ENCODE measurements at places on chromosomes 5 and 9.

GRCh38 chr9:38683336-38683735 is 36.6 kb downstream of the FAM240B start:
- DNase-seq: no peak

- no peak for DNase-seq
Observed at GRCh38 chr5:36948041-36948440, 71.5 kb downstream of the NIPBL start.

GRCh38 chr9:104927216-104927911 is 591 bp downstream of the ABCA1 start:
- DNase-seq: no peak

GRCh38 chr5:61878471-61878870 is 427.5 kb upstream of the KIF2A start:
- DNase-seq: no peak

DNA sequence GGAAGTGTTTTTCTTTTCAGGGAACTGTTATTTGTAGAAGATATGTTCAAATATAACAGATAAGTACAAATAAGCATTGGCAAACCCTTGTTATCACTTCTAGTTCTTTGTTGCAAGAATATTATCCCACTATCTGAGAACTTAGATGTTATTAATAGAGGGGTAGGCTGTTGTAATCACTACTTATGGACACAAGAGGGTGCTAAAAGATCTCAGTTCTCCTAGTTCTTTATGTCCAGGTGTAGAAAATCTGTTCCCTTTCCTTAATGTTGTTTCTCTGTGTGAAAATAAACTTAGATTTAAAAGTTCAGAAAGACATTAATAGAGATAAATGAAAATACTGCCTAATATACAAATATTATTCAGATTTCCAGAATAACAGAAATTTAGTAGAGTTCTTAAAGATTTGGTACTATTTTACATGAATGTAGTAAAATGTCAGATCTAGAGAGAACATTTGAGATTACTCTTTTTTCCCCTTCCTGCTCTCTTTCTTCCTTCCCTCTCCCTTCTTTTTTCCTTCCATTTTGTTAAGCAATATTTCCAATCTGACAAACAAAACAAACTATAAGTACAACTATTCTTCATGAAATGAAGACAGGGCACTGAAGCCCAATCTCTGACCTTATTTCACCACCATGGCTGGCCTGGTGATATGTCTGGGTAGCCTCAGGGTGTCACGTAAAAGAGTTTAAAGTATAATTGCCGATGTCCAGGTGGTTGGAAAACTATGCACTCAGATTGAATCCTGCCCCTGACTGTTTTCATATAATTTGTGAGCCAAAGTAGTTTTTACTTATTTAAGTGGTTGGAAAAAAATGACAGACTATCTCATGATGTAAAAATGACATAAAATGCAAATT is 43.6 kb upstream of the C5orf46 start:
- DNase-seq: no peak

DNA sequence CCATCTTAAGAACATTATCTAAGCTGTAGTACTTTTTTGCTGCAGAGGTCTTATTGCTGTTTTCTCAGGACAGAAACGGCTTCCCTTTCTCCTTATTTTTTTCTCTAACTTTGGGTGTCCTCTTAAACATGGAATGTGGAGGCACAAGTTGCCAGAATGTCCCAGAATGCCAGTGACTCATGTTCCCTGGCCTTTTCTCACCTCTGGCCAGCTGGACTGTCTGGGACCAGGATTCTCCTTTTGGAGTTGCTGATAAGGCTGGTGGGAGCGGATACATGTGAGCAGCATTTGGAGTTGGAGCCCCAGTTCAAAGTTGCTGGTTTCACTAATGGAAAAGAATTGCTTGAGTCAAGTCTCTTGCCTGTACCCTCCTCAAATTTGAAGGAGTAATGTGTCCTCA is 112.8 kb downstream of the ARHGAP26 start:
- DNase-seq: no peak

GRCh38 chr9:133991214-133991921 is 756 bp downstream of the VAV2 start:
- no peak for DNase-seq

DNA sequence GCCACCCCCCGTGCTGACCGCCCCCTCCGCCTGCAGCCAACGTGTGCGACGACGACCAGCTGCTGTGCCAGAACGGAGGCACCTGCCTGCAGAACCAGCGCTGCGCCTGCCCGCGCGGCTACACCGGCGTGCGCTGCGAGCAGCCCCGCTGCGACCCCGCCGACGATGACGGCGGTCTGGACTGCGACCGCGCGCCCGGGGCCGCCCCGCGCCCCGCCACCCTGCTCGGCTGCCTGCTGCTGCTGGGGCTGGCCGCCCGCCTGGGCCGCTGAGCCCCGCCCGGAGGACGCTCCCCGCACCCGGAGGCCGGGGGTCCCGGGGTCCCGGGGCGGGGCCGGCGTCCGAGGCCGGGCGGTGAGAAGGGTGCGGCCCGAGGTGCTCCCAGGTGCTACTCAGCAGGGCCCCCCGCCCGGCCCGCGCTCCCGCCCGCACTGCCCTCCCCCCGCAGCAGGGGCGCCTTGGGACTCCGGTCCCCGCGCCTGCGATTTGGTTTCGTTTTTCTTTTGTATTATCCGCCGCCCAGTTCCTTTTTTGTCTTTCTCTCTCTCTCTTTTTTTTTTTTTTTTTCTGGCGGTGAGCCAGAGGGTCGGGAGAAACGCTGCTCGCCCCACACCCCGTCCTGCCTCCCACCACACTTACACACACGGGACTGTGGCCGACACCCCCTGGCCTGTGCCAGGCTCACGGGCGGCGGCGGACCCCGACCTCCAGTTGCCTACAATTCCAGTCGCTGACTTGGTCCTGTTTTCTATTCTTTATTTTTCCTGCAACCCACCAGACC is 80.2 kb downstream of the NTNG2 start:
- DNase-seq: peak; percentile 33

DNA sequence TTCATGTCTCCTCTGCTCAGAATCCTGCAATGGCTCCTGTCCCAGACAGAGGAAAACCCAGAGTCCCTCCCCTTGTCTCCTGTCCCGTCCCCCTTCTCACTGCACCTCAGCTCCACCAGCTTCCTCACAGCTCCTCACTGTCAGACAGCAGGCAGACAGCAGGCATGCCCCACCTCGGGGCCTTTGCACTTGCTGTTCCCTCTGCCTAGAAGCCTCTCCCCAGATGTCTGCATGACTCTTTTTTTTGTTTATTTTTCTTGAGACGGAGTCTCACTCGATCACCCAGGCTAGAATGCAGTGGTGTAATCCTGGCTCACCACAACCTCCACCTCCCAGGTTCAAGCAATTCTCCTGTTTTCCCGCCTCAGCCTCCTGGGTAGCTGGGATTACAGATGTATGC is 8.8 kb upstream of the SLC6A7 start:
- DNase-seq: no peak

GRCh38 chr5:154485850-154486426 is 7.9 kb upstream of the HAND1 start:
- no peak for DNase-seq

- DNase-seq: no peak
Observed at GRCh38 chr5:132760049-132760420, 12.8 kb downstream of the CCNI2 start.

DNA sequence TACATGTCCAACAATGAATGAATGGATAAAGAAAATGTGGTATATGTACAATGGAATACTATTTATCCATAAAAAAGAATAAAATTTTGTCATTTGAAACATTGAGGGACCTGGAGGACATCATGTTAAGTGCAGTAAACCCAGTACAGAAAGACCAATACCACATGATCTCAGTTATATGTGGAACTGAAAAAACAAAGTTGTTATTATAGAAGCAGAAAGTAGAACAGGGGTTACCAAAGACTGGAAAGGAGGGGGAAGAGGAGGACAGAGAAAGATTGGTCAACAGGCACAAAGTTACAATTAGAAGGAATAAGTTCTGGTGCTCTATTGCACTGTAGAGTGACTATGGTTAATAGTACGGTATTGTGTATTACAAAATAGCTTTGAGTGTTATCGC is 233.8 kb downstream of the SEMA6A start:
- DNase-seq: no peak

- DNase-seq: no peak
Observed at GRCh38 chr5:39266442-39266841, 47.1 kb upstream of the FYB1 start.

- DNase-seq: no peak
Observed at GRCh38 chr5:171593976-171594375, 174.5 kb downstream of the FGF18 start.

- no peak for DNase-seq
Observed at GRCh38 chr5:15835514-15835913, 335.5 kb downstream of the FBXL7 start.

GRCh38 chr5:78841767-78842166 is 143.3 kb downstream of the ARSB start:
- DNase-seq: no peak

GRCh38 chr5:76174101-76174500 is 90.9 kb downstream of the SV2C start:
- DNase-seq: no peak

DNA sequence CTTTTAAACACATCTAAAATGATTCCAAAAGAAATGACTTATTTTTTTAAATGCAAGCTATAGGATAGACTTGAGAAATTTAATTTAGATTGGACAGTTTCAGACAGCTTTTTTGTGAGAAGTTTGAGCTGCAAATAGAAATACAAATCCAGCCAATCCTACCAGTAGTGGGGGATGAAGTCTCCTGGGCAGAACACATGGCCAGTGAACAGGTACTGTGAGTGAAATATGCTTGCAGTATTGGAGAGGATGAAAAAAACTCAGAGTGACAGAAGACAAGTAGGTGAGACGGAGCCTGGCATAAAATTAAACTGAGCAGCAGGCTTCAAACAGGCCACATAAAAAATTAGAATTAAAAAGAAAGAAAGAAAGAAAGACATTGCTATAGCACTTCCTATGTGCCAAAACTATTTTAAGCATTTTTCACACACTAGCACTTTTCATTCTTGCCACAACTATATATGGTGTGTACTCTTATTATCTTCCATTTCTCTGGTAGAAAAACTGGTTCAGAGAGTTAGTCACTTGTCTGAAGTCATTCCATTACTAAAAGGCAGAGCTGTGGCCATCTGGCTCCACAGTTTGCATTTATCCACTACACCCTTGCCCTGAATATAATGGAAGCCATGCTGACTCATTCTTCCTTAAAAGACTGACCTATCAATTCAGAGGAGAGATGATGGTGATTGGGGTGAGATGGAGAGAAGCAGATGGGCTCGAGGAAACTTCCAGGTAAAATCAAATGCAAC is 310.2 kb upstream of the CTNND2 start:
- no peak for DNase-seq

GRCh38 chr5:154758493-154758892 is 3.3 kb downstream of the LARP1 start:
- DNase-seq: no peak

GRCh38 chr5:31996909-31997308 is 177.2 kb downstream of the GOLPH3 start:
- DNase-seq: no peak

GRCh38 chr9:71793386-71794105 is 25.2 kb upstream of the CEMIP2 start:
- no peak for DNase-seq

GRCh38 chr5:35143841-35144240 is 86.4 kb downstream of the PRLR start:
- DNase-seq: no peak

DNA sequence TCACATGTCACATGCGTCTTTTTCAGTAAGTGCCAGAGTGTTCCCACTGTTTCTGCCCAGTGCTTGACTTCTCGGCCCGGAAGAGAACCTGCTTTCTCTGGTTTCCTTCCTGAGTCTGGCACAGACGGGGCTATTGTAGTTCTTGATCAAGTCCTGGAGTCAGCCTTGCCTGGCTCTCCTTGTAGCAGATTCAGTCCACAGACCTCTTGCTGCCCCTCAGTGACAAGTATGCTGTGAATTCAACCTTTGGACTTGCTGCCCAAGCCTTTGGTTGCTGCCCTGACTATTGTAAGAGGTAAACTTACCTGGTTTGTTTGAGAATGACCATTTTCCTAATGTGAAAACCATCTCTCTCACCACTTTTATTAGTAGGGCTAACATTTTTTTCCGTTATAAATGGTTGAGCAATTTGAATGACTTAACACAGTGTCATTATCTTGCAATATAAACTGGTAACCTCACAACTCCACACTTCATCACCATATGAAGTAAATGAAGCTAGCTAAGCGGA is 24.7 kb downstream of the ZBTB34 start:
- no peak for DNase-seq

- no peak for DNase-seq
Observed at GRCh38 chr9:93354451-93354850, 97.0 kb upstream of the FAM120A start.

GRCh38 chr5:125877248-125877647 is 546.0 kb upstream of the GRAMD2B start:
- no peak for DNase-seq

DNA sequence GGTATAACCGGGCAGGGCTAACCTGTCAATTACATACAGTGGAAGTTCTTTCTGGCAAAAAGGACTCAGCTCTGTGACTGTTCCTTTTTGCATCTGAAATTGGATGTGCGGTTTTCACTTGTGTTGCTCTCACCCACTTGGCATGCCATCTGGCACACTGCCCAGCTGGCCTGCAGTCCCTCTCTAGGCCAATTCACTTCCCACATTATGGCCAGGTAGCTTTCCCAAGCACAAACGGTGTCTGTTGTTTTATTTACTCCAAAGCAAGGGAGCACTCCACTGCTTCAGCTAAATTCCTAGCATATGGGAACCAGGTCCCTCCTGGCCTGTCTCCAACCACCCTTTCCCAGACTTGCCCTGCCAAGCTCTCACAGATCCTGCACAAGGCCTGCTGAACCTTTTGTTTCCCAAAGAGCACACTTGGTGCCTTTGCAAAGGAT is 132.5 kb downstream of the SEMA6A start:
- no peak for DNase-seq

GRCh38 chr9:134891053-134891452 is 10.4 kb downstream of the FCN2 start:
- DNase-seq: no peak

GRCh38 chr5:80255811-80256712 is at the start of gene SERINC5:
Gene SERINC5 (minus strand): TSS chr5:80256048. CDS start chr5:80255922, 126 bp downstream.
- DNase-seq: peak; percentile 81

GRCh38 chr5:66540078-66540477 is 56.1 kb upstream of the MAST4 start:
- DNase-seq: no peak

DNA sequence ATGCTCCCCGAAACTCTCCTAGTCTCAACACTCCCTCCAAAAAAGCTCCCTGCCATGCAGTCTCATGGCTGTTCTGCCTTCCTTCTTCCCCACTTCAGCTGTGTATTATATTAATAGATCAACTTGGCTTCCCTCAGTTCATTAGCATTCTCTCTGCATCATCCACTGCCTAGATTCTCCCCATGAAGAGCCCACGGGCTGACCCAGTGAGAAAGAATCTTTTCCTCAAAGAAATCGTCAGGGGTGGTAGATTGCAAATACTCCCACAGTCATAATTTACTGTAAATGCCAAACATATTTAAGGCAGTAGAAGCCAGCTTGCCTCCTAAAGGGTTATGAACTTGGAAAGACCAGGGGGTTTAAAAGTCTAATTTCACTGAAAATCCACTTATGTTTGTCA is 33.5 kb downstream of the GNA14 start:
- DNase-seq: no peak

GRCh38 chr5:149301049-149301743 is 29.5 kb downstream of the AFAP1L1 start:
- DNase-seq: no peak
